Activated CD4-positive, alpha-beta T cell treated with anti-CD3 and anti-CD28 coated beads, Interleukin-2, amount 50 U/mL, for 4 hours (primary cell): ENCODE measurements at places on chromosomes 13 and 19.

GRCh38 chr19:55525289-55526101 is 11.4 kb downstream of the SBK2 start:
- no peak for DNase-seq

DNA sequence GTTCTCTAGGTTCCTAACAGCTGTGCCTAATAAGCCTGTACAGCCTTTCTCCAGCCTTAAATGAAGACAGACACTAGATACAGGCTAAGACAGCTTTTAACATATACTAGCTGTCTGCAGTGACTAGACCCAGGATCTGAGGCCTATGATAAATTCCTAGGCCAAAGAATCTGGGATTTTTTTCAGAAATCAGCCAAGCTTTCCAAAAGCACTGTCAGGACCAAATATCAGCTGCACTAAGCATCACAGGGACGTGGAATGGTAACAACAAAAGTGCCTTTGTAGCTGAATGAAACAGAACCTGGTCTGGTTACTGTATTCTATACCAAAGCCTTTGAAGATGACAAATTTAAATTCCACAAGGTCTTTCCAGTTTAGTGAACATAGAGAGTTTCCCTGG is 77.9 kb upstream of the DOCK9 start:
- DNase-seq: no peak

DNA sequence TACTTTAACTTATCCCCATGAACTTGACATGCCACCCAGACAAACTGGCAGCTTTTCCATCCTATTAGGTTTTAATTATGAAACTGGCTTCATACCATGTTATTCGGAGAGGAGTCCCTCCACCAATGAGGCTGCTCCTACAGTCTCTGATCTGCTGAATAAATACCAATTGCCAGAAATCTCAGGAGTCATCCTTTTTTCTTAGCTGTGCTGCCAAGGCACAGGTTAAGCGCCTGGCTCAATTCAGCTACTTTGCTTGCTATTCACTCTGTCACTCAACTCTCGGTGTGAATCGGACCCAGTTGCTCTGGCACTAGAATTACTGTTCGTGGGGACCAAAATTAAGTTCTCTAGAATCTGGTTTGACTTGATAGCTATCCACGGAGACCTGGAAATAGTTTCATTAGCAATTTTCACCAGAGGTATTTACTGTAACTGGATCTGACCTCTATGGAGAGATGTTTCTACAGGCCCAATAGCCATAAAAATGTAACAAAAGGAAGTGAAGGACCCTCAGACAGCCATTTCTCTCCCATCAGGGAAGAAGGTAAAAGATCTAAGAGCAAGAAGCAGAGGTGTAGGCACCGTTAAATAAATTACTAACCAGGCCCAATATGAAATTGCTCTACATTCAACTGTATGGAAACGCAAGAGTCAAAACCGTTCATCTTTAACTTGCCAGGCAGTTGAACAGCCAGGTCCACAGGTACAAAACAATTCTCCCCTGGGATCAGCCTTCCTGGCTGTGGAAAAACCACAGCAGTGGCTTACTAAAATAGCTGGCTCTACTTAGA is 5.4 kb downstream of the ZC3H4 start:
- DNase-seq: no peak

- no peak for DNase-seq
These were observed 17.0 kb downstream of the MTUS2 start for GRCh38 chr13:28837111-28837510.

- DNase-seq: peak; percentile 56
These were observed 8.9 kb downstream of the ISYNA1 start for GRCh38 chr19:18428787-18429674.

DNA sequence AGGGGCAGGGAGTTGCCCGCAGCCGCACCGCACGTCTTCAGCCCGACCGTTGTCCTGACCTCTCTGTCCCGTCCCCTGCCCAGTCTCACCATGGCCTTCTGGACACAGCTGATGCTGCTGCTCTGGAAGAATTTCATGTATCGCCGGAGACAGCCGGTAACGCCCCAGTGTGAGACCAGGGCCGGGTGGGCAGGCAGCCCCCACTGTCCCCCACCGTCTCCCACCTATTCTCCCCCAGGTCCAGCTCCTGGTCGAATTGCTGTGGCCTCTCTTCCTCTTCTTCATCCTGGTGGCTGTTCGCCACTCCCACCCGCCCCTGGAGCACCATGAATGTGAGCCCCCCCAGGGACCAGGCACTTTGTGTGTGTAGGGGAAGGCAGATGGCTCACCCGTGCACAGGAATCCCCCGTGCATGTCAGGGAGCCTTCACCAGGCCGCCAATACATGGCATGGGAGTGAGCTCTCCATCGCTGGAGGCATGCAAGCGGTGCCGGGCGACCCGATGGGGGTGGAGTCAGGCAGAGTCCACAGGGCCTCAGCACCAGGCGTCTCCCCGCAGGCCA is 1.4 kb downstream of the ABCA7 start:
- DNase-seq: no peak

DNA sequence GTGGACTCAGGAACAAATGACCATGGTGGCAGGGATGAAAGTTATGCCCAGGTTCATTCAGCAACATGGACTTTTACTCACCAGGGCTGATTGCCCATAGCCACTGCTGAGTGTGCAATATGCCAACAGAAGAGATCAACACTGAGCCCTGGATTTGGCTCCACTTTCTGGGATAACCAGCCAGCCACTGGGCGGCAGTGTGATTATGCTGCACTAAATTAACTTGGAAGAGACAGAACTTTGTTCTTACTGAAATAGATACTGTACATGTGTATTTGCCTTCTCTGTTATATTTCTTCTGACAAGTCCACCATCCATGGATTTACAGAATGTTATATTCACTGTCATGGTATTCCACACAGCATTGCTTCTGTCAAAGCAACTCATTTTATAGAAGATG is 257.4 kb downstream of the TDRD3 start:
- no peak for DNase-seq

DNA sequence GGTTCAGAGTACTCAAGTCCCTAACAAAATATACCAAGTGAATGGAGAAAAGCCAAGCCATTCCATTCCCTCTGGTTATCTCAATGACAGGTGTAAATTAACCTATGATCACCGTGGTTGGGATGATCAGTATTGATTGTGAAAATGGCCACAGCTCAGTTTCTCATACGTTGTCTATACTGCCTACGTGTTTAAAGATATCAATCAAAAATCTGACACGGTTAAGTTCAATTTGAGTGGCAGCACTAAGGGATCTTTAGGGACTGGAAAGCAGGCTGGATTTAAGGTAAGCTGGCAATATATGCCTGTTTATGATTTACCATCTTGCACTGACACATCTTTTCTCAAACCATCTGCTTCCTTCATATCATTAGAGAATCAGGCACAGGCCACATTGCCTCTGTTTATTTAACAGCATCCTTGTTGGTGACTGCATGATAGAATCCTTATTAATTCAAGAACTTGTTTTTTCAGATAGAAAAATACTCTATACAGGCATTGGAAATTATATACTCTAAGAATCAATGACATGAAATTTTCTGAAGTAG is 907.9 kb downstream of the PCDH9 start:
- DNase-seq: no peak

DNA sequence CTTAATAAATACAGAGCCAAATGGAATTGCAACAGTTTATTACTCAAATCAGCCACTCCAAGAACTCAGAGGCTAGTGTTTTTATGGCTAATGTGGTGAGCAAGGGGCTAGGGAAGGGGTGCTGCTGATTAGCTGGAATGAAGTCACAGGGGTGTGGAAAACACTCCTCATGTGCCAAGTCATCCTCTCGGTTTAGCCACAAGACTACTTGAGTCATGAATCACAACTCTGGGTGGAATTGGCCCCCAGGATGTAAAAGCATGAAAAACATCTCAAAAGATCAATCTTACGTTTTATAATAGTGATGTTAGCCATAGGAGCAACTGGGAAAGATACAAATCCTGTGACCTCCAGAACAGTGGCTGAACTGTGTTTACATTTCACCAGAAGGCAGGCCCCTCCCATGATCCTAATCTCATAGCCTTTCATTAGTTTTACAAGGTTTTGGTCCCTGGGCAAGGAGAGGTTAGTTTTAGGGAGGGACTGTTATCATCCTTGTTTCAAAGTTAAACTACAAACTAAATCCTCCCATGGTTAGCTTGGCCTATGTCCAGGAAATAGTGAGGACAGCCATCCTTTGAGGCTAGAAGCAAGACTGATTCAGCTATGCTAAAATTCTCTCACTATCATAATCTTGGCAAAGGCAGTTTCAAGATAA is 2020.1 kb upstream of the PCDH20 start:
- DNase-seq: no peak

DNA sequence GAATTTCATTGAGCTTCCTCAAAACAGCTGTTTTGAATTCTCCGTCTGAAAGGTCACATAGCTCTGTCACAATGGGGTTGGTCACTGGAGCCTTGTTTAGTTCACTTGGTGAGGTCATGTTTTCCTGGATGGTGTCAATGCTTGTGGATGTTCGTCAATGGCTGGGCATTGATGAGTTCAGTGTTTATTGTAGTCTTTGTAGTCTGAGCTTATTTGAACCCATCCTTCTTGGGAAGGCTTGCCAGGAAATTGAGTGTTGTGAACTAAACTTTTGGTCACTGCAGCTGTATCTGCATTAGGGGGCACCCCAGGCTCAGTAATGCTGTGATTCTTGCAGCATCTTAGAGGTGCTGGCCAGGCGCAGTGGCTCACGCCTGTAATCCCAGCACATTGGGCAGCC is 22.0 kb downstream of the BLOC1S3 start:
- DNase-seq: no peak

- no peak for DNase-seq
These were observed 154.0 kb upstream of the TSC22D1 start for GRCh38 chr13:44730099-44730498.

DNA sequence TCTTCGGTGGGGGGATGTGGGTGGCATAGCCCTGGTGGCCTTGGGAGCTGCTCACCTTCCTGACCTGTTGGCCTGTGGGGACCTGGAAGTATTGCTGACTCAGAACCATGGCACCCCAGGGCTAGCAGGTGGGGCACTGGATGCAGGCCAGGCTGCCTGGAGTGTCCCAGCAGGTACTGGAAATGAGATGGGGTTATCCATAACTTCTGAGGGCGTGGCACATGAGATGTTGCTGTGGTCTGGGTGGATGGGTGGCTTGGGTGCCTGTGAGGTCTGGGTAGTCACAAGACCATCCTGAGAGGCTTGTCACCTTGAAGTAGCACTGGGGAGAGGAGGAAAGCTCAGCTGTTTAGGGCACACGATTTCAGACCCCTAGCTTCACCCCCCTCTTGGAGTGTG is 636 bp upstream of the RNF225 start:
- DNase-seq: no peak

- DNase-seq: no peak
These were observed 70.0 kb upstream of the GTF3A start for GRCh38 chr13:27354379-27354778.

DNA sequence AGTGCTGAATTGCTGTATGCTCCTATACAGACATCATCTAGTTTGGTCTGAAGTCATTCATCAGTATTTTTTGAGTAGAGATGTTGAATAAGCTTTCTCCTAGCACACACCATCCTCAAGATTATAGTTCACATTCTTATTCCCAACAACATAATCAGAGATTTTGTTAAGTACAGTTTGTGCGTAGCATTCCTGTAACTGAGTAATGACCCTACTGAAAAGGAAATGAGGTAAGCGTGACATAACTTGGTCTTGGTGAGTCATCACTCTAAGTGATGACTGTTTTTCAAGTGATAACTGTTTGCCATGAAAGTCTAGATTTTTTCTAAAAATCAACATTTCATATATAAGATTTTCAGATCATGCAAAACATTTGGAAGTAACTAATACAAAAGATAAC is 18.5 kb upstream of the FAM216B start:
- no peak for DNase-seq

GRCh38 chr13:22128441-22129408 is 457.9 kb downstream of the FGF9 start:
- DNase-seq: no peak

DNA sequence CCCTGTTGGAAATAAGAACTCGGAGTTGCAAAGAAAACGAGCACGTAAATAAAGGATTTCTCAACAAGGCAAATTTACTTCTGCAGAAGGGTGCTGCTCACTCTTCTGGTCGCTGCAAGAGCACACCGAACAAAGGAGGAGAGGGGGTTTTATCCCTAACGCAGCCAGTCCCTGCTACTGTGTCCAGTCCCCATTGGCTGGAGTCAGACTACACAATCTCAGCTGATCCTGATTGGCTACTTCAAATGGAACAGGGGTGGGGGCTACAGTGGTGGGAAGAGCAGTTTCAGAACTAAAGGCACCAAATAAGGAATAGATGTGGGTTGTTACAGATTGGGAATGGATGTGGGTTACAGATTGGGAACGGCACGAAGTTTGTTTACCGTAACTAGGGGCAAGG is 63.9 kb upstream of the MCF2L start:
- DNase-seq: no peak

- DNase-seq: no peak
These were observed 1.4 kb downstream of the CAPN12 start for GRCh38 chr19:38742906-38743305.

GRCh38 chr13:45691251-45691650 is 10.9 kb upstream of the CBY2 start:
- DNase-seq: no peak

DNA sequence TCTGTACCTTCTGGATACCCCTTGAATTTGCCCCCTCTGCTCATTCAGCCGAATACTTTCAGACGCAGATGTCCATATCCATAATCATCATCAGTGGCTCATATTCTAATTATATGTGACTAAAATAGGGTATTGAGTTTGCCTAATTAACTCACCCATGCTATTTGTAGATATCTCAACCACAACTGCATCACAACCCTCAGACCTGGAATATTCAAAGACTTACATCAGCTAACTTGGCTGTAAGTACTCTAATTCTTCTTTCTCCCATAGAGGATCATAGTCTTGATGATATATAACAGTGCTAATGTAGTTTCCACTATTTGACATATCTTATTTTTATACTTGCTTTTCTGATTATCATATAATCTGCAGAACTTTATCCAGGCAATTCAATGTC is 35.8 kb downstream of the RXFP2 start:
- DNase-seq: no peak

DNA sequence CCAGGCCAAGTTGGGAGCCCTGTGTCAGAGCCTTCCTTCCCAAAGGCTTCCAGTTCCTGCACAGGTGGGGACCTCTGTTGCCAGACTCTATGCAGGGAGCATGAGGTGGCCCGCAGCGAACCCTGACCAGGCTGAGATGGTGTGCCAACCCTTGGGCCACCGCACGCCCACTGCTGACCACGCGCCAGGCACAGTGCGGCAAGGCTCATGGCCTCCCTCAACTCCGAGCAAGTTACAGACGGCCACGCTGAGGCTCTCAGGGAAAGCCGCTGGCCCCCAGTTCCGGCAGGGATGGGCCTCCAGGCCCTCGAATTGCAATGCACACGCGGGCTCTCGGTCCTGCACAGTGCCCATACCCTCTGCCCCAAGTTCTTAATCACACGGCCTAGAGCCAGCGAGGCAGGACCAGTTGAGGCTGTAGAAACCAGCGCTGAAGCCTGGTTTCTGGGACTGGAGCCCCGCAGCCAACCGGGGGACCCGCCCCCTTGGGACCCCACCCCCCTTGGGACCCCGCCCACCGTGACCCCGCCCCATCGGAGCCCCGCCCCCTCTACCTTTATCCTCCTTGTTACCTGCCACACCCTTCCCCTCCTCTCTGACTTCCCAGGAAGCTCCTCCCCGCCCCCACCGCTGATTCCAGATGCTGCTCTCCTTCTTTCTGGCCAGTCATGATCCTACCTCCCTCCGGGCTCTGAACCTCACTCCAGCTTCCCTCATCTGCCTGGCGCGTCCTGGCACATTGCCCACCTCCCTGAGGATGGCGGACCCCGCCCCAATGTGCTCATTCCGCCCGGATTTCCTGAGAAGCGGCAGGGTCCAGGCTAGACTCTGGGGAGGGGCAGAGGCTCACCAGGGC is 6.0 kb downstream of the PEX11G start:
- no peak for DNase-seq

GRCh38 chr19:33673258-33673875 is 51.6 kb downstream of the CHST8 start:
- DNase-seq: no peak
